ENCODE measurements at places on chromosomes 3 and 15.
A peak's percentile ranks its signal among the peaks of the same experiment; 100 is the strongest.

DNA sequence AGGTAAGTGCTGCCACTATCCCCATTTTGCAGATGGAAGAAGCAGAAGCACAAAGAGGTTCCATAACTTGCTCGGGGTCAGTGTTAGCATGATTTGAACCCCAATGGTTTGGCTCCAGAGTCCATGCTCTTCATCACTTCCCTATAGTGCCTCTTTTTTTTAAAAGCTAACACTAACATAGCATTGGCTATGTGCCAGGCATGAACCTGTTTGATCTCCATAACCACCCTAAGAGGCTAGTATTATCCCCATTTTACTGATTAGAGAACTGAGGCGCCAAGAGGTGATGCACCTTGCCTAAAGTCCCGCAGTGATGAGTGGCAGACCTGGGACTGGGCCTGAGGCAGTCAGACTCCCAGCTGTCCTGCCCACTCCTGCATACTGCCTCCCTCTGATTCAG lies 7.3 kb downstream of the LINGO1 start:
- no peak for DNase-seq

DNA sequence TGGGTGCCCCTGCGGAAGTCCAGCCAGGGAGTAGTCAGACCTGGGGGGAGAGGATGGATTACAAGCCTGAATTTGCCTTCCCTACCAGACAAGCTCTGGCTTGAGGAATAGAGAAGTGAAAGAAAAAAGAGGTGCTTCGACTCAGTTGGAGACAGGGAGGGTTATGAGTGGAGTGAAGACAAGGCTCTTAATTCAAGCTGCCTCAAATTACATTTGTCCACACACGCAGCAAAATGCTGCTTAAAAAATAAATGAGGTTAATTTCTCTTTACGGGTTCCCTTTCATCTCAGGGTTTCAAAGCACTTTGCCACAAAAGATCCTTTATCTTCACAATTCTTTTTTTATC lies 49.0 kb upstream of the SLC4A7 start:
- DNase-seq: no peak

DNA sequence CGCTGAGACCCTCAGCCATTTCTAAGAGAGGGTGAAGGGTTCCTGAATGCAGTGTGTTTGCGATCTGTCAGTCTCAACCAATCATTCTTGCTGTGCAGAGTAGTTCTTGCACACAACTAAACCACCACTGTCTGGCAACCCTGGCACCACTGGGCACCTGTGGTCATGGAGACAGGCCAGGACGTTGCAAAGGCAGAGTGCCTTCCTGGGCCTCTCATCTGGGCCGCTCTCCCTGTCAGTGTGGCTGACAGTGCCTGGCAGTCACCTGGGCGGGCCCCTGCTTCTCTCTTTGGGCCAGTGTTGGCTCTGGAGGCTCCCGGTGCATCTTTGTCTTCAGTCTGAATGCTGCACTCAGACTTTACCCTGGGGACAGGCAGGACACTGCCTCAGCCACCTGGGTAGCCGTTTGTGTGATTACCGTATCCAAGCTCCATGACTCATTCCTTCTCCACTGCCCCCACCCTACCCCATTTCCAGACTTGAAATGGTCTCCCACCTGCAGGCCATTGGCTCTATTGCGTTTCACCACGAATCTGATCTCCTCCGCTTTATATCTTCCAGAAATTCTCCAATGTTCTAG lies 104.6 kb upstream of the KLF13 start:
- DNase-seq: no peak

GRCh38 chr3:21641959-21642358 lies 109.1 kb downstream of the ZNF385D start:
- no peak for DNase-seq

DNA sequence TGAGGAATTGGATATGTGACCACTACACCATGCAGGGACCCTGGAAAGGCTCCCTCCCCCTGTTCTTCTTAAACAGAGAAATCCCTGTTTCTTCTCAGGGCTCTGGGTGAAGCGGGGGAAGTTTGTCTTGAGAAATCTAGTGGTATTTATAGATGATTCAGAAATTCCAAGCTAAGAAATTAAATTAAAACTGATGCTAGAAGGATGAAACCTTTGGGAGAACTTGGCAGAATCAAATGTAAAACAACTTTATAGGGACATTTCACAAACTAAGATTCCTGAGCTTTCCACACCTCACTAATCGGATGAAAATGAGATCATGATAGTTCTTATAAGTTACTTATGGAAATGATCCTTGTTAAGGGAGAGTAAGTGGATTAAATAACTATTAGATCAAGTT lies 54.2 kb downstream of the FBXL2 start:
- no peak for DNase-seq

- peak; percentile 22 for DNase-seq
These were observed 99.7 kb upstream of the DAZL start for GRCh38 chr3:16704941-16705340.

- DNase-seq: no peak
These were observed 44.1 kb downstream of the CTXND1 start for GRCh38 chr15:80207887-80208286.

- DNase-seq: peak; percentile 72
These were observed 517.2 kb downstream of the FOXP1 start for GRCh38 chr3:71066356-71066755.

DNA sequence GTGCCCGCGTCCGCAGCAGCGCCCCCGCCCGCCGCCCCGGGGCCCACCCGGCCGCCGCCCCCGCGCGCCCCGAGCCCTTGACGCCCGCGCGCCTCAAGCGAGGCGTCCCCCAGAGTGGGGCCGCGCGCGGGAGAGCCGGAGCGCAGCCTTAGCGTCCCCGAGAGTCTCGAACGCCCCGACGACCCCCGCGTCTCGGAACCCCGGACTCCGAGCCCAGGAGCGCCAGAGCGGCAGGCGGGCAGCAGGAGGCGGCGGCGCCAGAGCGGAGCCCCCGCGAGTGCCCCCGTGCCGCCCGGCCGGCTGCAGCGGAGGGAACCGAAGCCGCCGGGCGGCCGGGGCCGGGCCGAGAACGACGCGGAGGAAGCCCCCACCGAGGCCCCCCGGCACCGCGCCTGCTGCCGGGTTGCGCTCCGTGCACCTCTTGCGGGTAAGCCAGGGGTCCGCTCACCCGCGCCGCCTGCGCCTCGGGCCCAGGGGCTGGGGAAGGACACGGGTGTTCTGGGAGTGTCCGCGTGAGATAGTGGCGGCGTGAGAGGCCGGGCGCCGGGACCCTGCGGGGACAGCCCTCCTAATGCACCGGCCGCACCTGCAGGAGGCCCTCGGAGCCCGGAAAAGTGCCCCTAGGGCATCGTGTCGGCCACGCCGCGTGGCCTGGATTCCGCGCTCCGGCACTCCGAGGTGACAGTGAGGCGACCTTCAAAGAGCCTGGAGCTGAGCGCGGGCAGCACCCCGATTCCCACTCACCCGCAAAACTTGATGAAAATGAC lies 52.0 kb upstream of the ULK4 start:
- no peak for DNase-seq

DNA sequence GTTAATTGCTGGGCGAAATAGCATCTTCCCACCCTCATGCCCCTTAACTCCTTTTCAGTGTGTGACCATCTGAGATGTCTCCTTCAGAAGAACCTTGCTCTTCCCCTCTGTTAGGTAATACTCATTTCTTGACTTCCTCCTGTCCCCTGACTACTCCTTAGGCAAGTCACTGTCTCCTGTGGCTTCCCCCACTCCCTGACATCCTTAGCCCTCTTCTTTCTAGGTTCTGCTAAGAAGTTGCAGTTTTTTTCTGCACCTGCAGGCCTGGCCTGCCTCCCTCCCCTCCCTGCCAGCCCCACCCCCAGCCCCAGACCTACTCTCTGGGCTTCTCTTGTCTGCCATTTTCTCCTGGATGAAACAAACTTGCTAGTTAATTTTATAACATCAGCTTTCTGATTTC lies 15.2 kb upstream of the EID1 start:
- DNase-seq: peak; percentile 86

DNA sequence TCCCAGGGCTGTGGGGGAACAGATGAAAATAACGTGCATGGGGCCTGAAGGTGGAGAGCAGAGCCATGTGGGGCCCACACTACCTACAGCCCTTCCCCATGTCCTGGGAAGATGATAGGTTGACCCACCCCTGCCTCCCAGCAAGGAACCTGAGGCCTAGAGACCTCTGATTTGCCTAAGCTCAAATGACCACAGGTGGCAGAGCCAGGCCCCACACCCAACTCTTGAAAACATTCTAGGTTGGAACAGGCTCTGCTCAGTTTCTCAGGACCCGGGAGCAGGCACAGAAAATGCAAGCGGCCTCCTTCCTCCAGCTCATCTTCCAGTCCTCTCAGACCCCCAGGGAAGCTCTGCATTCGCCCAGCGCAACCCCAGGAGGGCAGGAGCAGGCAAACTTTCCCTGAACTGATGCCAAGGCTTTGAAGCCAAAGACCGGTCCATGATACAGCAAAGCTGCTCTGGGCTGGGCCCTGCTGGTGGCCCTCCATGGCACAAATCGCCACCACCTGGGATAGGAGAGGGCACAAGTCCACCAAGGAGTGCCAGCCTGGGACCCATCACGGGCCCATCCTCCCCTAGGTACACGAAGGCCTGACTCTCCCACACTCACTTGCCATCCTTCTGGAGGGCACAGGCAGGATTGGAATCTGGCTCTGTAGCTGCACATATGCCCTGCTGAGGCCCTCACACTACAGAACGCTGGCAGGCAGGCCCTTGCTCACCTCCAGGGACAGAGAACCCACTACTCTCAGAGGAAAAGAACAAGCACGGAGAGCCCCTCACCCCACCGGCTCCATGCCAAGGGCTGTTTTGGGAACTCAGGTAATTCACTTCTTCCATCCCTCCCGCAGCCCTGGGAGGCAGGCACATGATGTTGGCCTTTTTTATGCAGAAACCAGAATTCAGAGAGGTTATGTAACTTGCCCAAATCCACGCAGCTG lies 51.0 kb upstream of the FURIN start:
- DNase-seq: no peak

DNA sequence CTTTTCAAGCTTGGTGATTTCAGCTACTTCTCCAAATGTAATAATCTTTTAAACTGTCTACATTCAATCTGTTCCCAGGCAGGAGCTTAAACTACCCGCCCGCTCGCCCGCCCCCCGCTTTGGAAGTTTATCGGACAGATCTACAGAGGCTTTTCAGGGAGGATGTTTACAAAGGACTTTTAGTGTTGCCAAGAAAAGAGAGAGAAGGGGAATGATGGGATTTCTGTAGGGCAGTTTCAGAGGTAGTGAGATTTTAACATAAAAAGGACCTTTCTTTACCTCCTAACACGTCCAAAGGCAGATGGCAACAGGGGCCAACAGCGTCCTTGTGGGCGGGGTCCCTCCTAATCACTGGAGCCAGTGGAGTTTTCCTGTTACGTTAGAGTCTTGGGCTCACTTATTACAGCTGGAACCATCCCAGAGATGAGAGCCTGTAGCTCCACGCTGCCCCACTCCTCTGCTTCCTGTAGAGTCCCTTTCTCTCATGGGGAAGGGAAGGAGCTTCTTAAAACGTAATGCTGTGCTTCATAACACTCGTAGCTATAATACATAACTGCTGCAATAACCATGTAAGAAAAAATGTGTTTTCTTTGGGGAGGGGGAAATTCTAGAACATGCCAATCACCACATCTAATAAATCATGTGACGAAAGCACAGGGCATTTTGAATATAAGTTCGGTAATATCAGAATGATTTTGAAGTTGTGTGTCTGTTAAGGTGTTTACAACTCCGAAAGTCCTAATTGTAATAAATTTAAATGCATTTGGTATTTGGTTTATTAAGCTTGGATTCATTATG lies 30.9 kb downstream of the HES1 start:
- DNase-seq: no peak

DNA sequence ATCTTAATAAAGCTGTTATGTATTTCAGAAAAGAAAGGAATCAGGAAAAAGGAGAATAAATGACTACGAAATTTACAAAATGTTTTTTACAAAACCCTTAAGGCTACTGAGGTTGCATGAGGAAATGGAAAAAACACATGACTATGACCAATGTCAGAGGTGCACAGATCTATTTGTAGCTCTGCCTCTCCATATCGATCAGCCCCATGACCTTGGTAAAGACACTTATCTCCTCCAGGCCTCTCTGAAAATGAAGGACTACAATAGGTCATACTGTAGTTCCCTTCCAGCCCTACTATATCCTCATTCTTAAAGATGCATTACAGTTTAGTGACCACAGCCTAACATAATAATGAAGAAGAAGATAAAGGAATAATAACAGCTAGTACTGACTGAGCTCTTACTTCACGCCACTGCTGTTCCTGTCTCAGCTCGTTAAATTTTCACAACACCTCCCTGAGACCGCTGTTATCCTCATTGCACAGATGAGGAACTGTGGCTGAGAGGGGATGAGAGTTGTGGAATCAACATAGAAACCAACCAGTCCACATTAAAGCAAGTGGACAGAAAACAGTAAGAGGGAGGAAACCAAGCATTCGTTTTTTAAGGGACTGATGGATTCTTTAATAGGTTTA lies 163.2 kb downstream of the MAGI1 start:
- no peak for DNase-seq

GRCh38 chr3:27079427-27080257 lies 289.5 kb downstream of the NEK10 start:
- DNase-seq: no peak

- no peak for DNase-seq
These were observed 21.5 kb downstream of the PLD1 start for GRCh38 chr3:171788546-171789351.

DNA sequence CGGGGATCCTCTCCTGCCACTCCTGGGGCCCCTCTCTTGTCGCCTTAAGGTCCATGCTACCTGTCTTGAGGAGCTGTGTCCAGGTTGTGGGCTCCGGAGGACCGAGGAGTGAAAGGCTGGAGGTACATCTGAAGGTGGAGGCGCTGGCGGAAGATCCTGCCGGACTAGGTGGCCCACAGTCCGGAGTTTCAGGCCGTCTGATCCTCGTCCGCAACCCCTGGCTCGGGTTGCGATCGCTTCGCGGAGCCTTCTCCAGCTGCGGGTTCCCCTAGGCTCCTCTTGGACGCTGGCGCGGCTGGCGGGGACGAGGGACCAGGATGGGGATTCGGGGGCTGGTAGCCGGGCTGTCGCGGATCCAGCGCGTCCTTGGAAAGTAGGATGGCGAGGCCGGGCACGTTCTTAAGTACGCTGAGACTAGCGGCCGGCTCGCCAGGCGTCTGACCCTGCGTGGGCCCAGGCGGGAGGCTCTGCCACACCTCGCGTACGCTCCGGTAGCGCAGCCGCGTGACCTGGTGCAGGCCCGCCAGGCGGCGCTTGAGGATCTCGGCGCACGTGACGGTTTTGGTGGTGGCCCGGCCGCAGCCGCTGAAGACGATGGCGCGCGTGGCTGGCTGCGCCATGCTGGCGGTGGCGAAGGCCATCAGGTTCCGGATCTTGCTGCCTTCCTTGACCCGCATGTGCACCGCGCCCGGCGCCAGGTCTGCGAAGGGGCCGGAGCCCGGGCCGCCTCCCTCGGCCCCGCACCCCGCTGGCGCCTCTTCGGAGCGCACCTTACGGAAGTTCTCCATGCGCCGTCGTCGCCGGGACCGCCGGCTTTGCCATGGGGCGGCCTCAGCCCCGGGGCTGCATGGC lies 550 bp downstream of the RPP25 start:
- DNase-seq: peak; percentile 52

GRCh38 chr3:126889276-126890201 lies 93.4 kb upstream of the PLXNA1 start:
- no peak for DNase-seq

- DNase-seq: no peak
These were observed 151.2 kb downstream of the NR1D2 start for GRCh38 chr3:24096271-24096670.
